ENCODE measurements at places on chromosomes 16 and 17.

DNA sequence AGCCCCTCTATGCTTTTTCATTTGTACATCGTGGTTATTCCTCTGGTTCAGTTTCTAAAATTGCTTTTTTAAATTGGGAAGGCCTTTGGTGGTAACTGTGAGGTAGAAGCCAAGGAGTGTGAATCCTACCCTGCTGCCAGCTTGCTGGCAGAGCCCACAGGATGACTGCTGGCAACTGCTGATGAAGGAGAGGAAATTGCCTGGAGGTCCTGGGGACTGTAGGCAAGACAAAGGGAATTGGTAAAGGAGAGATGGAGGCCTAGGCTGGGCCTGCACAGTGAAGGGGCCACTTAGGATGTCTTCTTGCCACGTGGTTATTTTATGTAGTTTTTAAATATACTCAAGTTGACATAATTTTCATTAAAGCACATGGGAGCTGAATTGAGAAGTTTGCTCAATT, 15.8 kb downstream of the C17orf58 start:
- DNase-seq = no peak

- peak; percentile 71 for DNase-seq
These were observed 11.5 kb upstream of the PRSS54 start for GRCh38 chr16:58306327-58306726.

GRCh38 chr17:39687101-39687545, 734 bp downstream of the PGAP3 start:
- DNase-seq = no peak

DNA sequence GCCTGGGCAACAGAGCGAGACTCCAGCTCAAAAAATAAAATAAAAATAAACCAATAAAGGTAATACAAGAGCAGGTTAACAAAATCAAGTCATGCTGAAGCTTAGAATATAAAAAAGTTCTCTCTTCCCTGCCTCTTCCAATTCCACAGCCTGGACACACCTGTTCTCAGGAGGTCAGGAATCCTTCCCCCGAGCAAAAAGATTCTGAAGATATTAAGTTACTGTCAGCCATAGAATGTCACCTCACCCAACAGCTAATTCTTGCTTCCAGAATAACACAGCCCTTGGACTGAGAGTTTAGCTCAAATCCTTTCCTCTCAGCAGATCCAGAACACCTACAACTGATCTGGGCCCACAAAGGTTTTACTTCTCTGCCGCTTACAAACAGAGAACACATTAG, 27.1 kb downstream of the SLC39A11 start:
- no peak for DNase-seq

- DNase-seq = no peak
These were observed 26.0 kb upstream of the ADCY9 start for GRCh38 chr16:4142268-4142667.

DNA sequence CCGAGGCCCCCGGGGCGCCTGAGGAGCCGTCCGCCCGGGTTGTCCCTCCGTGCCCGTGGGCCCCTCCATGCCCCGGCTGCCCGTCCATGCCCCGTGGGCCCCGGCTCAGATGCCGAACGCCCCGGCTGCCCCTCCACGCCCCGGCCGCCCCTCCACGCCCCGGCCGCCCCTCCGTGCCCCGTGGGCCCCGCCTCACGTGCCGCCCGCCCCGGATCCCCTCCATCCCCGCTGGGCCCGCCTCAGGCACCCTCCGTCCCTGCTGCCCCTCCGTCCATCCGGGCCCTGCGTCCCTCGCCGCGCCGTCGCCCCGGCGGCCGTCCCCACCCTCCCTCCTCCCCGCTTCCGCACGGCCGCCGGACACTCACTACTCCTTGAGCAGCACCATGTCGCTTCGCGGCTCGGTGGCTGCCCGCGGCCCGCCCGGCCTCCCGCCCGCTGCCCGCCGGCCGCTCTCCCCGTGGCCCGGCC, 382 bp downstream of the PITPNA start:
- DNase-seq = no peak

- DNase-seq = peak; percentile 49
These were observed 14.4 kb downstream of the ZNF232 start for GRCh38 chr17:5097101-5097834.

DNA sequence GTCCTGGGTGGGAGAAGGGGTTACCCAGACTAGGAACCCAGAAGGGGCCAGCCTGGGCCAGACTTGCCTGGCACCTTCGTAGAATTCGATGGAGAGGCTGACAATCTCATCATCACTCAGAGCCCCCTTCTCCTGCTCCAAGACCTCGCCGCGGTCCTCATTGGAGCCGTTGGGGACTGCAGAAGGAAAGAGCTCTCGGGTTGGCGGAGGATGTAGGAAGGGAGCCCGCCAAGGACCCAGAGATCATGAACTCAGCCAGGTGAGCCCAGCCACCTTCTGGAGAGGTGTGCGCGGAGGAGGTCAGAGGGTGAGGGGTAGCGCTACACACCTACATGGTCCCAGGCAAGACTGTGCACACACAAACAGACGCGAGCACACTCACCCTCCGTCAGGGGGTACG, 8.5 kb downstream of the CISD3 start:
- DNase-seq = no peak

DNA sequence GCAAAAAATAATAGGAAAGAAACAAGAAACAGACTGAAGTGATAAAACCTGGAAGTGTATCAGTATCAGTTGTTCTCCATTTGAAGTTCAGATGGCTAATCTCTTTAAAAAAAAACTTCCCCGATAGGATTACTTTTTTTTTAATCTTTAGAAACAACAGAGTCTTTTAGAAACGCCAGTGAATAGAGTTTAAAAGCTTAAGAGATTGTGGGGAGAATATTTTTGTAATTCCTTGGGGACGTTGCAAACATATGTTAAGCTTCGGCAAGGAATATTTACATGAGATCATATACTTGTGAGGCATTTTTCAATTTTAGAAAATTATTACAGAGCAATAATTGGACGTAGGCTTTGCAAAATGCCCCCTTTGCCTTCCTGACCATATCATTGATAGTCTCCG, 13.2 kb downstream of the MAF start:
- DNase-seq = no peak

DNA sequence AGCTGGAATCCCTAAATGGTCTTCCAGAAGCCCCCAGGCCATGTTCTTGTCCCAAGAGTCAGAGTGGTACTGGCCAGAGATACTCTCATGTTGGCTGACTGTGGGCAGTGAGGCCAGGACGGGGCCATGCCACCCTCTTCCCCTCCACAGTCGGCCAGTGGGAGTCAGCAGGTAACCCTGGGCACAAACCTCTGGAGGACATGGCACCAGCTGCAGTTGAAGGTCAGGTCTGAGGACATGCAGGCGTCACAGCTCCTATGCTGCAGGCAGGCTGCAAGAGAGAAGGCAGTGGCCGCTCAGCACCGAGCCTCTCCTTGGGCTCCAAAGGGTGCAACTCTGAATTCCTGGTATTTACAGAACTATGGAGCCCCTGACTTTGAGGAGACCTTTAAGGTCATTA, 68.2 kb downstream of the PLXDC1 start:
- DNase-seq = no peak

GRCh38 chr17:72353502-72353901, 232.7 kb downstream of the SOX9 start:
- DNase-seq = no peak

DNA sequence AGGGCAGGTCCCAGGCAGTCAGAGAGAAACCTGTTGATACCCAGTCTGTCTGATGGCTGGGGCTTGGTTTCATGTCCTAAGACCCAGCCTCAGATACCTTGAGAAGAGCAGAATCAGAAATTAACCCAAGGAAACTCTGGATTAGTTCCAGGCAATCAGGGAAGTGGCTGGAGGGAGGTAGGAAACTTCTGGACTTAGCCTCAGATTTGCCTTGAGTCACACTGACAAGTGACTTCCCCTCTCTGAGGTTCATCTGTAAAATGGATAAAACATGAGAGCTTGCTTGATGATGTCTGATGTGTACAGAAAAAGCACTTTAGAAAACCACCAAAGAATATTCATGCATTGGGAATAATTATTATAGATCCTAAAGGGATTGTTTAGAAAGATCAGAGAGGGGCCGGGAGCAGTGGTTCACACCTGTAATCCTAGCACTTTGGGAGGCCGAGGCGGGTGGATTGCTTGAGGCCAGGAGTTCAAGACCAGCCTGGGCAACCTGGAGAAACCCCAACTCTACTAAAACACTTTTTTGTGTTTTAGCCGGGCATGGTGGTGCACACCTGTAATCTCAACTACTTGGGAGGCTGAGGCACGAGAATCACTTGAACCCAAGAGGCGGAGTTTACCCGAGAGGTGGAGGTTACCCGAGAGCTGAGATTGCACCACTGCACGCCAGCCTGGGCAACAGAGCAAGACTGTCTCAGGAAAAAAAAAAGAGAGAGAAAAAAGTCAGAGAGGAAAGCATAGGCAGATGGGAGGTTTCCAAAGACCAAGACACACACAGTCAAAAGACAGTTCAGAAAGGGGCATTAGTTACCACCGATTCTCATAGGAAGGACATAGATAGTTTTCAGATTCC, 3.8 kb downstream of the CIITA start:
- no peak for DNase-seq

DNA sequence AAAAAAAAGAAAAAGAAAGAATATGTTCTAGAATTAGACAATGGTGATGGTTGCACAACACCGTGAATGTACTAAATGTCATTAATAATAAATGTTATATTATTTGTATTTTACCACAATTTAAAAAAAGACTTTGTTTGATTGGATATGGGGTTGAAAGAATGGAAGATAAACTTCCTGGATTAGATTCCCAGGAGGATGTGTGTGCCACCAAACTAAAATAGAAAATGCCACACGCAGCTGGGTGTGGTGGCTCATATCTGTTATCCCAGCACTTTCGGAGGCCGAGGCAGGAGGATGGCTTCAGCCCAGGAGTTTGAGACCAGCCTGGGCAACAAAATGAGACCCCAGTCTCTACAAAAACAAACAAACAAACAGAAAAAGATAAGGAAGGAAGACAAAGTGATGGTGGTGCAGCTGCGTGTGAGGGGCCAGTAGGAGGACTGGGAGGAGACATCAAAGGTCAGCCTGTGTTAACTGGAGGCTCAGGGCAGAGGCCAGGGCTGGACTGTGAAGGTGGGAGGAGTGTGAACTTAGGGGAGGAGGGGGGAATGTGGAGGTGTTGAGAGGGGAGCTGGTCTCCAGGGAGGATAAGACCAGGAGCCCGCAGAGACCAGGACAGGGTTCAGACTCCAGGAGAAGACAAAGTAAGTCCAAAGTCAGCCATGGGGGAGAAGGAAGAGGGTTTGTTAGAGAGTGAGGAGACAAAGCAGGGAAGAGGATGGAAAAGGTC, 4.1 kb downstream of the PECAM1 start:
- DNase-seq = no peak

DNA sequence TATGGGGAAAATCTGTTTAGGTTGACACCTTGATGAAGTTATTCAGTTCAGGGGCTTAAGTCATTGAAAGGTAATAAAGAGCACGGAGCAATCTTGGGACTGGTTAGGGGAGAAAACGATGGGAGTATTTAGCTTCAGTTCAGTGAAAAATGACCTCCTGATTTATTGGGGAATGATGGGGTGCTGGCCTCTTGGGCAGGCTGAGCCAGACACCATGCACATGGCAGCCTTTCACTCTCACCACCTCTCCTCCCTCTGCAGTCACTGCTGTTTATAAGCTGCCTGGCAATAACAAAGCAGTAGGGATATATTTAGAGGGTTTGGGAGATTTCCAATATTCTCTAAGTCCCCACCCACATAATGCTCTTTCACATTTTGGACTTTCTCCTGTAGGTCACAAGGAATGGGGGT, 140.5 kb upstream of the HS3ST2 start:
- DNase-seq = no peak

- DNase-seq = no peak
These were observed 19.7 kb upstream of the TEX2 start for GRCh38 chr17:64282753-64283080.

DNA sequence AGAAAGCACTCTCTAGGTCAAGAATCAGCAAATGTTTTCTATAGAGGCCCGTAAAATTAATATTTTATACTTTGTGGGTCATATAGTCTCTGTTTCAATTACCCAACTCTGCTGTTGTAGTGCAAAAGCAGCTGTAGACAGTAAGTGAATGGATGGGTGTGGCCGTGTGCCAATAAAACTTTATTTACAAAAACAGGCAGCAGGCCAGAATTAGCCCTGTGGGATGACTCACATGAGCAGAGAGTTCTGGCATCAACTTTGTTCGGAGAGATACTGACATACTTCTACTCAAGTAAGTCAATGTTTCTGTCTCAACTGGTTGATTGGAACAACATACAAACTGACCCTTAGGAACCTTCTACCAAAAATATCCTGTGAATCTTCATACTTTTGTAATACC, 616.2 kb downstream of the MAF start:
- no peak for DNase-seq

- no peak for DNase-seq
These were observed 11.3 kb upstream of the RNPS1 start for GRCh38 chr16:2278956-2279800.

Measured in activated CD4-positive, alpha-beta T cell treated with anti-CD3 and anti-CD28 coated beads for 48 hours (primary cell).